Fibroblast of skin of right quadriceps (primary cell): ENCODE measurements at places on chromosomes 7 and 10.

- DNase-seq: peak; percentile 36
These were observed 72.3 kb downstream of the FAS start for GRCh38 chr10:89062861-89063260.

GRCh38 chr7:125643302-125643701 is 713.7 kb upstream of the POT1 start:
- DNase-seq: no peak

- peak; percentile 69 for DNase-seq
These were observed 265.1 kb downstream of the HTR7 start for GRCh38 chr10:90592638-90593302.

DNA sequence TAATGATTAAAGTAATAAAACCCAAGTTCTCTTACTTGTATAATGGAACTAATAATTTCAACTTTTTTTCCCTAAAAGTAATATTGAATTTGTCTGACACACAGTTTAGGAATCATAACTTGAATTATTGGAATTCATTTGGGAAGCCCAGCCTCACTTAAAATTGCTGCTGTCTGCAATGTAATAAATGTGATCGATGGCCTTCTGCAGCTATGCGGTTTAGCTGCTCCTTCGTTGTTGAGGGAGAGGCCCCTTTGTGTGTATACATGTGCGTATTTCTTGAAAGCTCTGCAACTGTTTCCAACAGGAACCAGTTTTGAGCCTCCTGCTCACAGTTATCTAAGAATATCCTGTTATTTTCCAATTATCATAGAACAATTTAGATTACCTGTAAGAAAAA is 152.5 kb downstream of the AKR1D1 start:
- peak; percentile 6 for DNase-seq

GRCh38 chr7:150900675-150901074 is 48.4 kb downstream of the AOC1 start:
- DNase-seq: no peak

GRCh38 chr10:12510984-12511383 is 161.6 kb downstream of the CAMK1D start:
- no peak for DNase-seq

- peak; percentile 28 for DNase-seq
These were observed 18.9 kb downstream of the CEP55 start for GRCh38 chr10:93515071-93516005.

DNA sequence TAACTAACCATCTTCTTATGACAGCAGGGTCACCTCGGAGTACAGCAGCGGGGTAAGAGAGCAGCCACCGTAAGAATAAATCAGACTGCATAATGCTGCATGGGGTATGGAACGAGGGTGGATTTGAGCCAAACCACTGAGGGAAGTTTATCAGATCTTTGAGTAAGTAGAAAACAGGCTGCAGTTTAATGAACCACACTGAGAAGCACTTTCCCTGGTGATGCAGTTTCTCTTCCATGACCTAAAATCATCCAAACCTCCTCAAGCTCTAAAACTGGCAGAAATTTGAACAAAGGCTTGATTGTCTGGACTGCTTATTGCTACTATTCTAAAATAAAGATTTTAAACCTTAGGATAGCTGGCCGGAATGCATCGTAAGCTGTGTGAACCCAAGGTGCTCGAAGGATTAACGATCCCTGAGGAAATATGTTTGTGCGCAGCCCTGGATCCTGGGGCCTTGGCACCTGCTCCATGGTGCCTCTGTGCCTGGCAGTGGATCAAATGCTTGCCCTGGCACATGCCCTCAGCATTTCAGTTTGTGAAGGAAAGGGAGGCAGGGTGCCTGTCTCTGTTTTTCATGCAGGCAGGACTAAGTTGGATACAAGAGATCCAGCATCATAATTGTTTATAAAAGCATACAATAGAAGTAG is 322.7 kb downstream of the LHFPL3 start:
- no peak for DNase-seq

GRCh38 chr7:114148779-114149178 is 230.0 kb upstream of the PPP1R3A start:
- DNase-seq: no peak

GRCh38 chr10:28300027-28300426 is 2.8 kb downstream of the MPP7 start:
- DNase-seq: no peak

DNA sequence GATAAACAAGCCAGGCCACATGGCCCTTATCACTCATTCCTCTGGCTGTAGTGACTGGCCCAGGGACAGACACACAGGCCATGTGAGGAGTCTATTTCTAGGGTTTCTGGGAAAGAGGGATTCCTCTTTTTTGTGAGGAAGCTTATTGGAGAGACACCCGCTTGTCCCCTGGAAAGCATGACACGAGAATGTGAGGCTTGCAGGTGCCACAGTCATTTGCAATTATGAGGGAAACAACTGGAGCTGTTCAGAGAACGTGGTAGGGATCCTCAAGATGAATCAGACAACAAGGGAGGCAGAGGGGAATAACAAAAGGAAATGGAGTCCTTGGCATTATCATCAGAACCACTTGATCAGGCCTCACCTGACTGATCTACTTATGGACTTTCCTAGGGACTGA is 64.5 kb downstream of the ADCYAP1R1 start:
- DNase-seq: no peak

DNA sequence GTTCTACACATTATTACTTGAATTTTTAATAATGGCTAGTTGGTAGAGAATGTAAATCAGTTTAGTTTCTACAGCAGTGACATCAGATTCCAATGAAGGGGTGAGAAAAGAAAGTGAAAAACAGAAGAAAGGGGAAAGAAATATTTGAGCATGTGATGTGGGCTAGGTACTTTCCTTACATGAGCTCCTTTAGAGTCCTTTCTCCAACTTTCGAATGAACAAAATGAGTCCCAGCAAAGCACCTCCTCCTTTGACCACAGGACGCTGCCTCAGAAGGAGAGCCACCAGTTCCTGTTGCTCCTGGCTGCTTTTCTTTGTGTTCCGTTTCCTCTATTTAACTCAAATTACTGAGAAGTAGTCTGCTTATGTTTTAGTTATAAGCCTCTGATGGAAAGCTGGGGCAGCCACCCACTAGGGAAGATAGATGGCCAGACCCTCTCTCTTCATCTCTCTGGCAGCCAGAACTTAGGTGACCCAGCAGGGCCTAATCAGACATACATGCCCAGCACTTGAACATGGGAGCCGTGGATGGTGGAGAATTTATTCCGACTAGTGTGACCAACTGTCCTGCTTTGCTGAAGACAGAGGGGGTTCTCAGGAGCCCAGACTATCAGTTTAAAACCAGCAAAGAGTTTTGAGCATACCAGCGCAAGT is 82.4 kb upstream of the NME8 start:
- no peak for DNase-seq

- DNase-seq: no peak
These were observed 118.7 kb downstream of the ICA1 start for GRCh38 chr7:8143151-8143874.

GRCh38 chr7:96127746-96128145 is 194.2 kb downstream of the SLC25A13 start:
- DNase-seq: peak; percentile 3

GRCh38 chr10:101008823-101009423 is 9.3 kb downstream of the LZTS2 start:
- DNase-seq: no peak

DNA sequence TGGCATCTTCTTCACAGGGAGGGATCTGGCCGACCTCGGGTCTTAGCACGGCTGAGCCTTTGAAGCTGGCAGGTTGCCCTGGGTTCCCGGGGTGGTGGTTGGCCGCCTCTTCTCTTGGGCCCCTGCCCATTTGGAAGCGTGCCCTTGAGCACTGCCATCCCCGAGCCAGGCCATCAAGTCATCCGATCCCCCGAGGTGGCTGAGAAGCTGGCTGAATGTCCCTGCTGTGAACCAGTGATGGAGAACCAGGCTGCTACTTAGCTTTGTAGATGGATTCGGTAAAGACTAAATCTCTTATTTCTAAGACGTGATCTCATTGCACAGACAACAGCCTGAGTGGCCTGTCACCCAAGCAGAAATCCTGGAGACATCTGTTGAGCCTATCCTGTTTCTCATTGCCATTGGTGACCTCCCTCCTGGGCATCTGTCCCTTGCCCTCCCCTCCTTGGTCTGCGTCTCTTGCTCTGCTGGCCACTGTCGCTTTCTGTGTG is 74.3 kb downstream of the GRK5 start:
- no peak for DNase-seq

GRCh38 chr10:3125527-3126170 is 46.9 kb downstream of the PITRM1 start:
- DNase-seq: no peak

GRCh38 chr10:24993237-24993958 is 22.6 kb downstream of the ENKUR start:
- no peak for DNase-seq
